ENCODE measurements at places on chromosomes 11 and 22. TPM values are rescaled to one million over a fixed set of nuclear protein-coding genes. Genes with fewer than 3 reads are reported as not detected.

DNA sequence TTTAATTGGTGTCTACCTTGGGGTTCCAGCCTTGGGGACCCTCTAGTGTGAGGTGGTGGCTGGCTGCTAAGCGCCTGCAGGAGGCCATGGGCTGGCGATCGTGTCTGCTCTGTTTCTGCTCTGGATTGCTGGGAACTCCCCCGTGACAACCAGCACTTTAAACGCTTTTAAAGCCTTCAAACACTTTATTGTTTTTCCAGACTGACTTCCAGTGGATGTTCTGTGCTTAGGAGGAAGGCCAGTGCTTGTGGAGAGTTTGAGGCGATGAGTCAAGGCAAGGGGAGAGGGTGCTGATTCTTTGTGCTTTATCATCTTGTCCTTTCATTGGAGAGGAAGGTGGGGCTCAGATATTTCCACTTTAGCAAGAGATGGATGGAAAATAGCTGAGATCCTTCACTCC is 81.6 kb downstream of the FLI1 start:
- no peak for DNase-seq

DNA sequence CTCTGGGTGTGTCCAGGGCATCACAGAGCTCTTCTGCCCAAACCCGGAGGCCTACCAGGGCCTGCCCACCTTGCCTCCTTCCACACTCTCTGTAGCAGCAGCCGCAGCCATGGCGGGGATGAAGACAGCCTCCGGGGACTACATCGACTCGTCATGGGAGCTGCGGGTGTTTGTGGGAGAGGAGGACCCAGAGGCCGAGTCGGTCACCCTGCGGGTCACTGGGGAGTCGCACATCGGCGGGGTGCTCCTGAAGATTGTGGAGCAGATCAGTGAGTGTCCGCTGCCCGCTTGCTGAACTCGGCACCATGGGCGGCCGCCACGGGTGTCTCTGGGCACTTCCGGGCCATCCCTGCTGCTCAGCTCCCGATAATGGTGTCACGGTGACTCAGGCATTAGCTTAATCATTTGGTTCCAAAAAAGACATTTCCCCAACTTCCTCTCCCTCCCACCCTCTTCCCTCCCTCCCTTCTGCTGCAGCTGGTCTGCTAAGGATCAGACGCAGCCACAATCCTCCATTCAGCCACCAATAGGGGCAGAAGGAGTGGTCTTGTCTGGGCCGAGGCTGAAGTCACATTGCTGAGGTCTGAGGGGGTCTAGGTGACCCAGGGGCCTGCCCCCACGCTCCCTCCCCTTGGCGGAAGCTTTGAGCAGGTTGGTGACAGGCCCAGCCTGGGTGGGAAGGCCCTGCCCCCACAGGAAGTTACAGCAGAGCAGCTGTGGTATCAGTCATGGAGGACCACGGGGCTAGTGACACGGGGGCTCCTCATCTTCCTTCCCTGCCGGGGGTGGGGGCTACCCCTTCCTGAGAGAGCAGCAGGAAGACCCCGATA is 950 bp downstream of the FERMT3 start:
- DNase-seq, result peak; percentile 94

DNA sequence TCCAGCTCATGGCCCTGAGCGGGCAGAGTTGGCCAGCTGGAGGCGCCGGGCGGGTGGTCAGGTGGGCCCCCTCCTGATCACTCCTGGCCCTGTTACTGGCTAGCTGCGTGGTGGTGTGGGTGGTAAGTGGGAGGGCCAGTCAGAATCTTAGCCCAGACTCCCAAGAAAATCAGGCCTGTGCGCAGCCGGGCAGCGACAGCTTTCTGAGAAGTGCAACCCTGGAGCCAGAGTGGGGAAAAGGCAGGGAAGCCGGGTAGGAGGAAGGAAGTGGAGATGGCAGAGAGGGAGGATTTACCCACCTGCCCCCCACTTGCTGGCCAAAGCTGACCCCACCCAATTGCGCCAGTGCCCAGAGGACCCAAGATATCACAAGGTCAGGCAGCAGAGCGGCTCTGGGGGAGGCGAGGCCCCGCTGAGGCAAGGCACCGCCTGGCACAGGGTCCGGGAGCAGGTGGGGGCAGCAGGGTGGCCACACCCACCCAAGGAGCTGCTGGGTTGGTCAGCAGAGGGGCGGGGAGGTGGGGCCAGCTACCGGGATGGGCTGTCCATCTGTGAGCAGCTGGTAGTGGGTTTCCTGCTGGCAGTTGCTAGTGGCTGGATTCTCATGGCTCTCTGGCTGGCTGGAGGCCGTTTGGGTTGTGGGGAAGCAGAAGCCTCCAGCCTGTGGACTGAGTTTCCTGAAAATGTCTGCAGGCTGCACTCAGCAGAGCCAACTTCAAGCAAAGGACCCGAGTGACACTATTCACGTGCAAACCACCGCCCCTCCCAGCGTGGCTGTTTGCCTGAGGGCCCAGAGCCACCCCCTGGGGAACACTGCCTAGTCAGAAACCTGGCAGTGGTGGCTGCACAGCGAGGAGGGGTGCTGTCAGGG is 196.4 kb downstream of the IGLL1 start:
- DNase-seq, result peak; percentile 79

DNA sequence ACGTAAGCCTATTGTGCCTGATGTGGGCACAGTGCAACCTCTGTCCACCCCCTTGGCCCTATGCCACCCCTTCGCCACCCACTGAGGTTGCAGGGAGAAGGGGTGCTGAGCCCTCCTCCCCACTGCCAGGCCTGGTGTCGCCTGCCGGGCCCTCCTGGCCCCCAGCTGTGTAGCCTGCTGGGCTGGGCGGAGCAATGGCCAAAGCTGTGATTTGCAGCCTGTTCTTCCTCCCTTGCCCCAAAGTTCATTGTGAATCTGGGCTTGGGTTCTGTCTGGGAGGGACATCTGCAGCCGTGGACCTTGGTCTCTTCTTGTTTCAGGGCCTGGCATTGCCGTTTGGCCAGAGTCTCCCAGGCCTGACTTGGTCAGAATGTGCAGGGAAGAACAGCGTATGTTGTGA is 121.9 kb downstream of the PKNOX2 start:
- DNase-seq, result no peak

DNA sequence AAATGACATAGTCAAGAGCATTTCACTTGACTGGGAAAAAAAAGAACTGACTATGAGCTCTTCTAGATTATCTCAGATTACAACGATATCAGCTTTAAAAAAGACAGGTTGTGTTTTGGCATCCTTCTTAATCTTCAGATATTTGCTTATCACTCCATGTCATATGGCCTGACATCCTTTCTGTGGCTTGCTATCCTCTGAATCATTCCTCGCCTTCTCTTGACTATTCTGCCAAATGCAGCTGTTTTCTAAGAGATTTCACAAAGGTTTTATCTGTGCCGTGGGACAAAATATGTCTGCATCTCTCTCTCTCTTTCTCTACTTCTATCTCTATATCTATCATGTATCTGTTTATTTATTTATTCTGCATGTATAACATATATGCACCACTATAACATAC is 746.1 kb downstream of the CNTN5 start:
- DNase-seq, result no peak

- DNase-seq, result no peak
Measured at GRCh38 chr11:66471142-66471541, 4.4 kb downstream of the PELI3 start.

GRCh38 chr11:33461369-33462125 is 204.4 kb downstream of the HIPK3 start:
- no peak for DNase-seq

DNA sequence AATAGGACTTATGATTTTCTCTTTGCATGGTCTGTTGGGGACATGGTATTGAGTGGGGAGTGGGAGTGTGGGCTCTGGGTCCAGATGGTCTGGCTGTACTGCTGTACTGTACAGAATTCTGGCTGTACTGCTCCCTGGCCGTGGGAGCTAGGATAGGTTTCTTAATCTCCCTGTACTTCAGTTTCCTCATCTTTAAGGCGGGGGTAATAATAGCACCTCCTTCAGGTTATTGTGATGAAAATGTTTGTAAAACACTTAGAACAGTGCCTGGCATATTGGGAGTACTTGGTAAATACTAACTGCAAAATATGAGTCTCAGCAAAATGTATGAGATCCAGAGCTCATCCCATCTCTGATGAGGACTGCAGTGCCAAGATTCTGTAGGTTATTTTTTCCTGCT is 198.6 kb downstream of the KIF18A start:
- no peak for DNase-seq

- DNase-seq, result no peak
Measured at GRCh38 chr11:15176646-15177163, 62.0 kb downstream of the INSC start.

DNA sequence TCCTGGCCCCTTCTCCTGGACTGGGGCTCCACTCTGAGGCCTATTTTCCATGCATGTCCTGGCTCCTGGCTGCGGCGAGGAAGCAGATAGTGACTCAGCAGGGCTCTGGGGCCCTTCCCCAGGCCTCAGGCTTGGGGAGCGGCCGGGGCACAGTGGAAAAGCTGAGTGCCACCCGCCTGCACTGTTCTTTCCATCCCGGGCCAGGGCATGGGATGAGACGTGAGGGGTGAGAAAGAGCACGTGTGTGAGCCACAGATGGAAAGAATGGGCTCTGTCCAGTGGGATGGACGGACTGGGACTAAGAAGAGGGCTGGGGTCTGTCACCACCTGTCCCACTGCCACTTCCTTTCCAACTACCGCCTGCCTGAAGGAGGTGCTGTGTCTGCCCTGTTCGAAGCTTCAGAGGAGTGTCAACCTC is 12.8 kb downstream of the SLC37A2 start:
- DNase-seq, result no peak

GRCh38 chr11:128390246-128390645 is 197.1 kb downstream of the ETS1 start:
- no peak for DNase-seq

- no peak for DNase-seq
Measured at GRCh38 chr11:35323076-35323868, 96.1 kb downstream of the SLC1A2 start.

GRCh38 chr11:109864151-109864661 is 229.0 kb upstream of the ZC3H12C start:
- no peak for DNase-seq

DNA sequence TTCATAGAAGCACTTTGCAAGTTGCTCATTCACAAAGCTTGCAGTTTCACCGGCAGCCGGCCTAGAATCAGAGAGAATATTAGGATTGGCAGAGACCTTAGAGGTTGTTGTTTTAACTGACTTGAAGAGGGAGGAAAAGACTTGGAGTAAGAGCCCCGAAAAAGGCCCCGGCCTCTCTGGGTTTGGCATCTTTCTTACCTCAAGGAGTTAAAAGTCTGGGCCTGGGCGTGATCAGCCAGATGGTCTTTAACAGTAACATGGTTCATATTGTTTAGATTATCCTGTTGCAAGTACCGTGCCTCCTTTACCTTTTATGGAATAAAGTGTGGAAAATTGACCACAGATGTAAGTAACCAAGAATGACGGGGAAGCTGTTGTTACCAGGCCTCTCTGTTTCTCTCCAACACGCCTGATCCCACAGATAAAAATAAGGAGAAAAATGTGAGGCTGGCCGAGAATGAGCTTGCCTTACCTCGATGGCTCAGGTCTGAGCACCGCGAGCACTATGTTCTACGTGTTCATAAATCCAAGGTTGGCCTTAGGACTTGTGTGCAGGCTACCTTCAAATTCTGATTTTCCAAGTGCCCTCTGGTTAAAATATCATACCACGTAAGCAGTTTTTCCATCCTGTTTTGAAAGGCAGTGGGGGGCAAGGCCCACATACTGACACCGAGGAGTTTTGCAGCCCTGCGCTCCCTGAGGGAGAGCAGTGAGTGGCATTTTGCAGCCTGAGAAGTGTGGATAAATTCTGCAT is 56.4 kb downstream of the PARVA start:
- DNase-seq, result no peak

DNA sequence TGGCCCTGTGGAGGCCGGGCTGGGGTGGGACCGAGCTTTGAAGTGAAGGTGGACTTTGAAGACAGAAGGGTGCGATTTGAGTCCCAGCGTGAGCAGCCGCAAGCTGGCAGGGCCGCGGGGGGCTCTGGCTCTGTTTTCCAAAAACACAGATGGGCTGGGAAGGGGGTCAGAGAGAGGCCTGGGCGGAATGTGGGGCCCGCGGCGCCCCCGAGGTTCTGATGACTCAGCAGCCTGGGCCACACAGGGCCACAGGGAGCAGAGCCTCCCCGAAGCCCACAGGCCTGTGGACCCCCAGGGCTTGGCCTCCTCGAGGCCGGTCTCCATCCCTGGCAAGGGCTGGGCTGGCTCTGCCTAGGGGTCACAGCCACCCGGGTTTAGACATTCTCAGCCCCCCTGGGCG is 6.1 kb downstream of the INS start:
- DNase-seq, result no peak

- peak; percentile 32 for DNase-seq
Measured at GRCh38 chr22:21764038-21764804, 28.6 kb upstream of the YPEL1 start.

DNA sequence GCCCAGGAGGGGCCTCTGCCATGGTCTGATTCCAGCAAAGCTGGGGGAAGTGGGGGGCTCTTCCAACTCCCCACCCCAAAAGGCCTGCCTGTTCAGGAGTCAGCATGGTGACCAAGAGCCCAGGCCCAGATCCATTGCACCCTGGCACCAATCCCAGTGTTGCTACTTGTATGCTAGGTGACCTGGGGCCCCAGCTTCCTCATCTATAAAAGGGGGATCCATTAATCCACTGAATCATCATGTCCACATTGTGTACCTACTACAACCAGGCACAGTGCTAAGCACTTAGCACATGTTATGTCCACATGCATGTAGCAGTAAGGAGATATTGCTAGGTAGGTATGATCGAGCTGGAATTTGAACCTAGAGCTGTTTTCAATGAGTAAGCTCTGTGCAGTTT is 2.0 kb downstream of the SYT12 start:
- no peak for DNase-seq

DNA sequence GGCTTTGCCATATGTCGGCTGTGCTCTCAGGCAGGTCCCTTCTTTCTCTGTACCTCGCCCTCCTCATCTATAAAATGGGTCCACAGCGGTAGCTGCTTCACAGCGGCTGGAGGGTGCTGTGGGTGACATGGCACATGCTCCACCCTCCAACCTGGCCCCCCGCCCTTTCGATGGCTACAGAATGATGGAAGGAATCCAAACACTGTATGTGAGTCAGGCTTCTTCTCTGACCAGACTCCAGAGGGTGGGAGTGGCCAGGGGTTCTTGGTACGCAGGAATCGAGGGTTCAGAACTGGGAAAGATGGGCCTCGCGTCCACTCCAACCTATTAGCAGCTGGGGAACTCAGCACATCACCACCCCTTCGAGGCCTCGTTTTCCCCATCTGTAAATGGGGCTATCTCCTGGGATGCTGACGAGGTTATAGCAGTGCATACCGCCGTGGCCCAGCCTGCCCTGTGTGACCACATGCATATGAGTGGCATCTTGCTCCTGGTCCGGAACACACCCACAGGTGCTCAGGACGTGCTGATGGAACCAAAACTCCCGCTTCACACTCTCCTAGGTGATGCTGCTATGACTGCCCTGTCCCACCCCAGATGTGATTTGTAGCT is 26.4 kb downstream of the MN1 start:
- DNase-seq, result peak; percentile 89

Gene DDT
- total RNA-seq, result 50.3 TPM

Gene RTN4R
- total RNA-seq, result 0.76 TPM

Gene SMC1B
- not detected for total RNA-seq

Gene RIMBP3B
- 0.42 TPM for total RNA-seq

Gene RIN1
- total RNA-seq, result 7.4 TPM

Gene KCNK7
- 0.65 TPM for total RNA-seq

Gene KCNQ1
- total RNA-seq, result 7.2 TPM

Gene FXYD6
- total RNA-seq, result 107 TPM

All from posterior vena cava (tissue), 2 donors.